NCI-H2081 treated with DMSO at 0.1 percent for 48 hours (cell line): ENCODE measurements at places on chromosomes 4 and X.

- DNase-seq = no peak
Measured at GRCh38 chr4:127304356-127304755, 328.4 kb upstream of the INTU start.

- DNase-seq = no peak
Measured at GRCh38 chr4:171582961-171583581, 230.1 kb upstream of the GALNTL6 start.

- no peak for DNase-seq
Measured at GRCh38 chr4:185591679-185592141, 56.4 kb upstream of the PDLIM3 start.

DNA sequence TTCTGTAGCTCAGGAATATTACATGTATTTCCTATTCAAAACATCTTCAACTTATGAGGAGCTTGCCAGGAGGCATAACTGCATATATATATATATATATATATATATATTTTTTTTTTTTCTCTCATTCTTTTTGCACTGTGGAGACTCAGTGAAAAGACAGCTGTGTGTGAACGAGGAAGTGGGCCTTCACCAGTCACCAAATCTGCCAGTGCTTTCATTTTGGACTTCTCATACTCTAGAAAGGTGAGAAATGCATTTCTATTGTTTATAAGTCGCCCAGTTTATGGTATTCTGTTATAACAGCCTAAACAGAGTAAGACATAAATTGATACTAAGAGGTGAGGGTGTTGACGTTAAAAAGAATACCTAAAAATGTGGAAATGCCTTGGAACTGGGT is 710.6 kb downstream of the TRAM1L1 start:
- no peak for DNase-seq

- peak; percentile 57 for DNase-seq
Measured at GRCh38 chrX:106894392-106894909, 8.7 kb downstream of the RIPPLY1 start.

- DNase-seq = no peak
Measured at GRCh38 chr4:153045111-153045982, 109.2 kb downstream of the FHDC1 start.

DNA sequence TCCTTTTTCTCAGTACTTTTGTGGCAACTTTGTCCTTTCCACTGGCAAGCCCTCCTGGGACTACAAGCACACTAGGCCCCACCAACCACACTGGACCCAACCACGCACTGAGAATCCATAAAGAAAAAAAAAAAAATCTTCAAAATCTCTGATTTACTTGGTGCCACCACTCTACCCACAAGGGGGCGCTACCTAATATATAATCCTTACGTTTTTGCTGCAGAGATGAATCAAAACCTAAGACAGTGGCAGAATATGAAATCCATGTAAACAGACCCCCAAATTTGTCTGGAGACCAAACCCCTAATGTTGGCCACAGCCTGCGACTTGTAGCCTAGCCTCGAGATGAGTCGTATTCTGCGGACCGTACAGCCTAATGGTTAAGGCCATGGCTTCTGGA is 63.5 kb upstream of the ARHGAP36 start:
- no peak for DNase-seq

DNA sequence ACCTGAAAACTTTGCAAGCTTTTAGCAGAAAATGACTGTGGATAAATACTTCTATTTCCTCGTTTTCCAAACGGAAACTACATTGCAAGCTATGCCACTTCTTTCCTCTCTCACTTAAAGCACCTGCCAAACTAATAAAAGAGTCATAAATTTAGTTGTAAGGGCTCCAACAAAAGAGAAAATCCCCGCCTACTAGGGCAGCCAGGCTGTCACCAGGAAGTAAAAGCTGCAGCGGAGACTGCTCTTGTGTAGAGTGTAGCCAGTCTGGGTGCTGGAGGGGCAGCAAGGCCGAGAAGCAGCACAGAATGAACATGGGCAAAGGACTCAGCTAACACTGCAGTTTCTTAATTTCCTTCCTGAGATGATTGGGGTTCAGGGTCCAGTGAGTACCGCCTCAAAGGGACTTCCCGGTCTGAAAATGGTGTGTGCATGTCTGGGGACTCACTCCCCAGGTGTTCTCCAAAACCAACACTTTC is 89.3 kb upstream of the MAML3 start:
- DNase-seq = peak; percentile 39

DNA sequence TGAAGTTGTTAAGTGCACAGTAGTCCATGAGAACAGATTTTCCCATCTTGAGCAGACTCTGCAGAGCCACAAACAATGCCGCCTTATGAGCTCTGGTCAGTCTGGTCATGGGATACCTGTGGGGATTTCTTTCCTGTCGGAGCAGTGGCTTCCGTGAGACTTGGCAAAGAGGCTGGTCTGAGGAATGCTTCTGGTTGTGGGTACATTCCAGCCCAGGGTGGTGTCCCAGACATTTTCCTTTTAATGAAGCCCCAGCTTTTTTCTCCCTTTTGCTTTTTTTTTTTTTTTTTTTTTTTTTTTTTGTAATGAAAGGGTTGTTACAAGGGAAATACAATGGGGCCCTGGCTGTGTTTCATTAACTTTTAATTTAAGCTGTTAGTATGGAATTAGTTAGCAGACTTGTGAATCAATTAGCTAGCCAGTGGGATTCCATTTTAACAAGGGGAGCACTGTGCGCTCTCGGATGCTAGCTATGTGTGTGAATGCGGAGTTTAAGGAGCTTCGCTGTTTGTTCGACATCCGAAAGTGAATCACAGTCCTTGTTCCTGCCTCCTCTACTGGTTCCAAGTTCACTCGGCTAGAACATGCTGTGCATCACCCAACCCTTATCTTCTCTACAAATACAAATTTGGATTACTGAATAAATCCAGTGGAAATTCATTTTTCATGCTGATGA is 225.1 kb downstream of the CBR4 start:
- no peak for DNase-seq

DNA sequence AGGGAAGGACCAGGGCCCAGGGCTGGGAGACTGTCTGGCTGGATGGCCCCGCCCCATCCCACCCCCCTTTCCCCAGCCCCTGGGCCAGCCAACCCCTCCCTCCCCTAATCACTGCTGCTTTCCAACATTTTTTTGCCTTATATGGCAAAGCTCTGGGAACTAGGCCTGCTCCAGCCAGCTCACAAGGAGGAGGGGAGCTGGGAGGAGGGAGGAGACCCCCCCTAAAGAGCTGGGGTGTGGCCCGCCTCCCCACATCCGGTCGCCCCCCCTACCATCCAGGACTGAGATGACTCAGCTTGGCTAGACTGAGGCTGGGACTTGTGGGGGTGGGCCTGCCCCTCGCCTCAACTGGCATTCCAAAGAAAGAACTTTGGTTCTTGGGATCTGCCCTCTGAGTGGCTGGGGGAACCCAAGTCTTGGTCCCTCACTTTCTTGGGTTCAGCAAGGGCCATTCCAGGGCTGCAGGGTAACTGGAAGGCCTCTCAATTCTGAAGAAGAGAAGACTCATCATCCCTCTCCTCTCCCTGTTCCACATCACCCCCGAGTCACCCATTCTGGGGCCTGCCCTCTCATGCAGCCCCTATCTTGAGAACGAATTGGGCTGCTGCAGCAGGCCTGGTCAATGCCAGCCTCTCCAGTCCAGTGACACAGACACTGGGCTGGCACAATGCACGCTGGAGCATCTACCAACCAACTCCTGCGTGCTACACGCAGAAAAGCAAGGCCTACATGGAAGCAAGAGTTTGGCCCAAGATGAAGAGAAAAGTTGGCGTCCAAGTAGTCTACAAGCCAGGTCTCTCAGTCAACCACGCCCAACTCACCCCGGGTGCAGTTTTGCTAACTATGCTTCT is 4.8 kb downstream of the FLNA start:
- DNase-seq = no peak

DNA sequence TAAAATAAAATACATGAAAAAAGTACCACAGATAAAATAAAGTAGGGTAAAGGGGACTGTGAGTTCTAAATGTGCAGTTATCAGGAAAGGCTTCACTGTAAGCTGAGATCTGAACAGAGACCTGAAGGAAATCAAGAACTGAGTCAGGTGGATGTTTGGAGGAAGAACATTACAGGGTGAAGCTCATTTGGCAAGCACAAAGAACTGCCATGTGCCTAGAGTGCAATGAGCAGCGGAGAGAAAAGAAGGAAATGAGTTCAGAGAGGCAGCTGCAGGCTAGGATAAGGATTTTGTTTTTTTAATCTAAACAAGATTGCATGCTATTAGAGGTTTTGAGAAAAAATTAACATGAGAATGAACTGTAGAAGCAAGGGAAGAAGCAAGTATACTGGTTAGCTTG is 373.1 kb downstream of the STPG2 start:
- DNase-seq = no peak

GRCh38 chr4:36027203-36027602 is 217.1 kb downstream of the ARAP2 start:
- no peak for DNase-seq

- no peak for DNase-seq
Measured at GRCh38 chrX:69424161-69424560, 80.0 kb upstream of the NALF2 start.

GRCh38 chr4:138455097-138455496 is 212.9 kb upstream of the SLC7A11 start:
- DNase-seq = no peak

DNA sequence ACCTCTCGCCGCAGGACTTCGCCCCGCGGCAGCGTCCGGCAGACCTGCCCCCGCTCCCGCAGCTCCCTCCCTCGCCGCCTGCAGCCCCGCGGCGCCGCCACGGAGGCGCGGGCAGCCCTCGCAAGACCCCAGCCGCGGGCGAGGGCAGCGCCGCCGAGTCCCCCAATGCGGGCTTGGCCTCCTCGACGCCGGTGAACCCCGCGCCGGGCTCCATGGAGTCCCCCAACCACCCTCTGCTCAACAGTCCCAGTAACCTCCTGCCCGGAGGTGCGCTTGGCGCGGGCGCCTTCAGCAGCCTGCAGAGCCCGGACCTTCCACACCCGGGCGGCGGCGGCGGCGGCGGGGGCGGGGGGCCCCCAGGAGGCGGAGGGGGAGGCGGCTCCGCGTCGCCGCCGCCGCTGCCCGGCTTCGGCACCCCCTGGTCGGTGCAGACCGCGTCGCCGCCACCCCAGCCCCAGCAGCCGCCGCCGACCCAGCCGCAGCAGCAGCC is 1.2 kb downstream of the CPEB2 start:
- no peak for DNase-seq

DNA sequence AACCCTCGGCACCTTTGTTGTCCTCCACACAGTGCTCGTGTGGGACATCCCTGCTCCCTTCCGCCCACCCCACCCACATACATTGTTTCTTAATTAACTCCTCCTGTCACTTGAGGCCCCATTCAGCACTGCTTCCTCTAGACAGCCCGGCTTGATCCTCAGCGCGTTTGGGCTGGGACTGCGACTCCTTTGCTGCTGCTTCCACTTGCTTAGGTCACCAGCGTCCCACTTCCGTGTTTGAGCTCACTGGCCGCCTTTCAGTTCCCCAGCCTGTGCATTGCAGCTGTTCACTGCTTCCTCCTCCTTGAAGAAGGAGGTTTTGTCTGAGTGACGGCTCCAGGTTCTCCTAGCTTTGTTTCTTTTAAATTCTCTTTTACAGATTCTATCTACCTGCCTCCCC is 16.1 kb downstream of the RNF4 start:
- no peak for DNase-seq
